ENCODE measurements at places on chromosomes 5 and 9.

DNA sequence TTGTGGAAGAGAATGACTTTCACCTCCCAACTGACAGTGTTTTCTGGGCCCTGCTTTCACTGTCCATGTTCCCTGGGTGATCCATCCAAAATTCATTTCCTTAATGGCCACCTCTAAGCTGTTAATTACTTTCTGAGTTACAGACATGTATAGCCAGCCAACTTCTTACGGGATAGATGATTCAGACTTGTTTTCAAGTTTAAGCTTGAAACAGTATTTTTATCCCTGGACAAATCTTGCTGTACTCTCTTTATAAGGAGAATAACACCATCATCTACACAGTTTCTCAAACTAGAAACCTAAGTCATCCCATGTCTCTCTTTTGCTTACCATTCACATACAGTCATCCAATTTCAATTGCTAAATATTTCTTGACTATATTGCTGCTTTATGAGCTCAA lies 6.9 kb downstream of the FAM174A start:
- DNase-seq, result no peak

- DNase-seq, result no peak
These were observed 1995.6 kb upstream of the CDH6 start for GRCh38 chr5:29197631-29198454.

DNA sequence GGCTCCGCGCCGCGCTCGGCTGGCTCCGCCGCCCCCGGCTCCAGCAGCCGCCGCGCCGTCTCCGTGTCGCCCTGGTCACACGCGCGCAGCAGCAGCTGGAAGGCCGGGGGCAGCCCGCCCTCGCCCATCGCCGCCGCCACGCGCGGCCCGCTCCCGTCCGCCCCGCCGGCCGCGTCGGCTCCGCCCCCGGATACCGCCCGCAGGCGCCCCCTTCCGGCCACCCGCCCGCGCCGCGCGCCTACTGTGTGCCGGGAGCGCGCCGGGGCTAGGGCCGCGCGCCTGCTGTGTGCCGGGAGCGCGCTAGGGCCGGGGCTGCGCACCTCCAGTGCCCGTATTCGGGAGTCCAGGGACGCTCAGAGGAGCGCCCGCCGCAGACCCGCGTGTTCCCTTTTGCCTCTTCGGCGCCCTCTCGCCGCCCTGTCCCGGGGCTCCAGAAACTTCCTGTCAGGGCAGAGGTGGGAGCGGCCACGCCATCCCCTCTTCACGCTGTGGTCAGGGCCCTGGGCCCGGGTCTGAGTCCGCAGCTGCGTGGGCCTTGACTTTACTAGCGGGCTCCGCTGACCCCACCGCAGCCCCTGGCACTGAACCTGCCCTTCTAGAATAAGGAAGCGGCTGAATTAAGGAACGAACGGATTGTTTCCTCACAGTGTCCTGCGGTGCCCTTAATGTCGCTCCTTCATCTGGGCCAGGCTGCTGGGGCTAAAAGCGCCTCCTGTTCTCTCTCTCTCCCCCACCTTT lies at the start of gene ANKS6:
TSS of gene ANKS6 (minus strand) at position 192 of the 738 bp plus-strand sequence. CDS start at position 128, 64 bp downstream.
- DNase-seq, result peak; percentile 54

DNA sequence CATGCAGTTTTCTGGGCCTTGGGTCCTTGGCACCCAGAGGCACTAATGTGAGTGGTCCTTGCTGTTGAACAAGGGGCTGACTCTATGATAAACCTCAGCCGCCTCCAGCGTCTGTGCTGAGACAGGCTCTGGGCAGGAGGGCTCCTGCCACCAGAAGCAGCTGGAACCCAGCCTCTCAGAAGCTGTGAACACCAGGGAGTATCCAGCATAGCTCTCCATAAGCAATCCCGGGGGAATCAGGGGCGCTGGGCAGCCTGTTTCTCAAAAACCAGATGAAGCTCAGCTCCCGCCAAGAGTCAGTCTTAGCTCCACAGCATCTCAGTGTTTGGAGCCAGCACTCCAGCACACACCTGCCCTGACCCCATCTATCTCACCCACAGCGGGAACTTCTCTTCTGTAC lies 170.2 kb downstream of the HSPA4 start:
- no peak for DNase-seq

DNA sequence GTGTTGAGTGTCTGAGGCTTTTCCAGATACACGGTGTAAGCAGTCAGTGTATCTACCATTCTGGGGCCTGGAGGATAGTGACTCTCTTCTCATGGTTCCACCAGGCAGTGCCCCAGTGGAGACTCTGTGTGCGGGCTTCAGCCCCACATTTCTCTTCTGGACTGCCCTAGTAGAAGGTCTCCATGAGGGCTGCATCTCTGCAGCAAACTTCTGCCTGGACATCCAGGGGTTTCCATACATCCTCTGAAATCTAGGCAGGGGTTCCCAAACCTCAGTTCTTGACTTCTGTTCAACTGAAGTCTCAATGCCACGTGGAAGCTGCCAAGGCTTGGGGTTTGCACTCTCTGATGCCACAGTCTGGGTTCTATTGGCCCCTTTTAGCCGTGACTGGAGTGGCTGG lies 256.6 kb upstream of the ITGA1 start:
- no peak for DNase-seq

- no peak for DNase-seq
These were observed 4.8 kb downstream of the ADAMTSL1 start for GRCh38 chr9:18478501-18479361.

- no peak for DNase-seq
These were observed 44.6 kb downstream of the PLPPR1 start for GRCh38 chr9:101073122-101073521.

DNA sequence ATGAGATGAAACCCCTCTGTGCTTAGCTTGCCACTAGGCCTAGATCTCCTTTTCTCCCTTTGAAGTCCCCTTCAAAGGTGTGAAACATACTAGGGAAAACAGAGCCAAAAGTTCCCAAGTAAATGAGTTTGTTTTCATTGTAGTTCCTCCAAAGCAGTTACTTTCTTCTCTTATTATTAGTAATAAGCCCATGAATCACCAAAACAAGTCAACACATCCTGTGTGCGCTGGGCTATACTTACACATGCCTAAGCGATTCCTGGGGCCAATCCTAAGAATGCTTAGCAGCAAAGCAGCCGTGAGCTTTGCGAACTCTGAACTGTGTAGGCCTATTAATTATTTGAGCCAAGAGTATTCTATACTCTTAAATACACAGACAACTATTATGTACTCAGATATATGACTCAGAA lies 7.6 kb downstream of the ENC1 start:
- DNase-seq, result no peak

- DNase-seq, result no peak
These were observed 72.7 kb upstream of the ASS1 start for GRCh38 chr9:130372057-130372456.

- no peak for DNase-seq
These were observed 102.8 kb downstream of the MAPKAP1 start for GRCh38 chr9:125604196-125604595.

- DNase-seq, result no peak
These were observed 130.1 kb downstream of the MRPL36 start for GRCh38 chr5:1669276-1670155.

- no peak for DNase-seq
These were observed 27.6 kb downstream of the ADAMTS2 start for GRCh38 chr5:179317411-179318220.

DNA sequence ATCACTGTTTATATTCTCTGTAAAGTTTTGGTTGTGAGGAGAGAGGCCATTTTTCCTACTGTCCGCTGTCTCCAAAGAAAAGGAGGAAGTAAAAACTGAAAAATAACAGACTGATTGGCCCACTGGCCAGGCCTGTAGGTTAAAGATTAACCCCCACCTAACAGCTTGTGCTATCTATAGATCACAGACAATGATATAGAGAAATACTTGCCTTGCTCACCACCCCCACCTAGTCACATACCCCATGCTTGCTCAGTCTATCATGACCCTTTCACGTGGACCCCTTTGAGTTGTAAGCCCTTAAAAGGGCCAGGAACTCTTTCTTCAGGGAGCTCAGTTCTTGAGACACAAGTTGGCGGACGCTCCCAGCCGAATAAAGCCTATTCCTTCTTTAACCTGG lies 357.4 kb downstream of the PRDM9 start:
- DNase-seq, result no peak

DNA sequence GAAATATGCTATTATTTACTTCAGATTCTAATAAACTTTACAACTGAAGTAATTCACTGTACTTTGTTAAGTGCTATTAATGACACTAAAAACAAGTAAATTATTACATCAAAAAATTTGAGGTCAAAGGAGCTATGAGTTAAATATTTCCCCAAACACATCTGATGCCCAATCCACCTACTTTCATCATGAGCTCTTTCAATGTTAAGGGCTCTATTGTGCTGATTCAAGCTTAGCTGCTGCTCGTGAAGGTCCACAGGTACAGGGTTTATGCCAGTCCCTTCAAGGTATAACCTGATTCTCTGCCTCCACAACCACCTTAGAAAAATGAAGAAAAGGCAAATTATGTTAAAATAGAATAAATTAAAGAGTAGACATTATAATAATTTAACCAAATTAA lies 24.2 kb downstream of the NADK2 start:
- no peak for DNase-seq

- no peak for DNase-seq
These were observed 39.6 kb upstream of the CEP78 start for GRCh38 chr9:78196258-78196657.
